ENCODE measurements at places on chromosomes 5 and 9. TPM values are rescaled to one million over a fixed set of nuclear protein-coding genes. Genes with fewer than 3 reads are reported as not detected.

Gene WNT8A
- total RNA-seq = not detected

- no peak for DNase-seq
Measured at GRCh38 chr5:50963971-50964745, 297.7 kb downstream of the PARP8 start.

Gene OR1J2
- total RNA-seq = not detected

DNA sequence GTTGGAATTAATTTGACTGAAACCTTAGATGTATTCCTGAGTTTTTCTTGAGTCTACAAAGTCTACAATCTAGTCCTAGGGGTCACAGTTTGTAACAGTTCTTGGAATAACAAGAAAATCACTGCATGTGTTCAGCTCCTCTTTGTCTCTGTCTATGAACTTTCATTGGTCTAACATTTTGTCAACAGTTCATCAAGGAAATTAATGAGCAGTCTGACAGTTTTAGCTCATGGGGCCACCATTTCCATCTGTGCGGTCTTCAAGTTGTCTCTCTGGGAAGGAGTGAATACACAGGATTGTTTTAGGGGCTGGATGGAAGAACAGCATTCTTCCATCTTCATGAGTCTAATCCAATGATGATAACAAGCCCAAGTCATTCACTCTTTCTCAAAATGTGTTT lies 276.4 kb downstream of the TMEM167A start:
- DNase-seq = no peak

GRCh38 chr5:177482359-177482795 lies 8.9 kb upstream of the DBN1 start:
- DNase-seq = no peak

Gene EDIL3
- total RNA-seq = 0.20 TPM

- peak; percentile 66 for DNase-seq
Measured at GRCh38 chr9:136848393-136849037, 694 bp upstream of the PHPT1 start.

Gene PRDM9
- total RNA-seq = 0.08 TPM

Gene TEX48
- total RNA-seq = not detected

- no peak for DNase-seq
Measured at GRCh38 chr9:132947756-132948155, 3.3 kb upstream of the TSC1 start.

DNA sequence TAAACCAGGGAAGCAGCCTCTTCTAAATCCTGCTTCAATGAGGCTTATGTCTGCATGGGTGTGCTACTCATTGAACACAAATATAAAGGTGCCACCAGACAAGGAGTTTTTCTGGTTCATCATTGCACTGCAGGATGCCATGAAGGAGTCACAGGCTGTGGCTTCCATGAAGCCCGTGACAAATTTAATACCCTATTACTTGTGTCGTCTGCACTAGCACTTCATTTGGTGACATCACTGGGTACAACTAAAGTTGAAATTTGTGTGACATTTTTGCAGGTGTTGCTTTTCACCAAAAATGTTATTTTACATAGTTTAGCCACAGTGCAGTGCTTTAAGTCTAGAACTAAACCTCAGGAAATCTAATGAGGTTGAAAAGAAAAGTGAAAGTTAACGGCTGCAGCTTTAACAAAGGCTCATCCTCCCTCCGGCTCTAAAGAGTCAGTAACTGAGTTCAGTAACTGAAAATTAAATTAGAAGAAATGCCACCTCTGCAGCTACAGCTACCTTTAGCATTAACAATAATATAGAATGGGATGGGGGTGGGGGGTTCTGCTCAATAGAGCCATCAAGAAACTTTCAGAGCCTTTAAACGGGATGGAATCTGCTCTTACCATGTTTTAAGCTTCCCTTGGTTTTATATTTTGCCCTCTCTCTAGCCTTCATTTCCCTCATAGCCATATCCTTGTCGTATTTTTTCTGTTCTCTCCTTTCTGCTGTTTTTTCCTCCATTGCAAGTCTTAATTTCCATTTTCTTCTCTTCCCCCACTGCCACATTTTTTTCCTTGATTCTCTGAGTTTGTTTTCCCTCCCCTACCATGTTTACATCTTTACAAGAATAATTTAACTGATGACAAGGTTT lies 233.8 kb upstream of the TMEM161B start:
- no peak for DNase-seq

Gene GPX3
- total RNA-seq = 199 TPM

DNA sequence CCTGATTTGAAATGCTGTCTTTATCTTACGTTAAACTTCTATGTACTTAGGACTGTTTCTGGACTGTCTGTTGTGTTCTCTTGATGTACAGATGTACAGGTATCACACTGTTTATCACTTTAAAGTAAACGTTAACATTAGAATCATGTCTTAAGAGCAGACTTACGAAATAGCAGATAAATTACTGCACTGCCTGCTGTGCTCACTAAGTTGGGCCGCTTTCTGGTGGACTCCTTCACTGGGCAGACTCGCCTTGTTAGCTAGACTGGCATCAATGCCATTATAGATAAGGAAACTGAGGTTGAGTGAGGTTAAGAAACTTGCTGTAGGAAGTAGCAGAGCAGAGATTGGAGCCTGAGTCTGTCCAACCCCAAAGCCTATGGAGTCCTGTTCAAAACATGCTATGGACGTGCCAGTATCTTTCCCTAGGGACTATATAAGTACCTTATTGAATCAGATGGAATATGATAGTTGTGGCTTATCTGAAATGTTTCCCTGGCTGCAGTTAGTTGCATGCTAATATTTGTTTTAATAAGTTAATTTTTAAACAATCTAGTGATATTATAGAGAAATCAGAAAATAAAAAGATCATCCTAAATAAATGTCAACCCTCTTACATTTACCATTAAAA lies 16.9 kb downstream of the ZNF618 start:
- peak; percentile 45 for DNase-seq

DNA sequence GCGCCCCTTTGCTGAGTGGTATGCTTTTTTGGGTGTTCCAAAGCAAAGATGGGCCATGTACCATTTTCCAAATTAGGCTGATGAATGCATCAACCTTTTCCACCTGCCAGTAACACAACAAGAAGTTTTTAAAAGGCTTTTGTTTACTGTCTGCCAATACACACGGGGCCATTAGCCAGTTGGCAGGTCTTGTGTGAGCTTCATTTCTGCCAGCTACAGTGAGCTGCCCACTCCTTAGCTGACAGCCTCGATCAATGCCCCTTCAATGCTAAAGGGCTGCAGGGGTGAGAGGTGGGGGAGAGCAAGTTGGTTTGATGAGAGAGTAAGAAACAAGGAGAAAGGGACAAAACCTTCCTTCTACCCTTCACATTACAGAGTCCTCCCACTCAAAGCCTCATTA lies 128.7 kb downstream of the C5orf15 start:
- DNase-seq = no peak

DNA sequence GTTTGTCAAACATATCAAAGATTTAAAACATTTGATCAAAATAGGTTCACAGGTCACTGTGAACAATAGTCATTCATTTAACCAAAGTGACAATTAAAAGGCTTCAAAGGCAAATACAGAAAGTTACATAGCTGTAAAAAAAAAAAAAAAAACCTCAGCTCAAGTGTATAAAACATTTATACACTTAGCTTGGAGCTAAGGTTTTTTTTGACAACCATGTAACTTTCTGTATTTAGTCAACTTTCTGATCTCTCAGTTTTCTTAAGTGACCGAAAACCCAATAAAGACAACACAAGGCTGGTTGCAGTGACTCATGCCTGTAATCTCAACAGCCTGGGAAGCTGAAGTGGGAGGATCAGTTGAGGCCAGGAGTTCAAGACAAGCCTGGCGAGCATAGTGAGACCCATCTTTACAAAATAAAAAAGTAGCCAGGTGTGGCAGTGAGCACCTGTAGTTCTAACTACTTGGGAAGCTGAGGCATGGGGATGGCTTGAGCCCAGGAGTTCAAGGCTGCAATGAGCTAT lies 16.4 kb upstream of the UBTD2 start:
- DNase-seq = no peak

GRCh38 chr9:91001146-91001611 lies 199.6 kb downstream of the SYK start:
- peak; percentile 58 for DNase-seq

- DNase-seq = no peak
Measured at GRCh38 chr5:7837403-7837802, 13.5 kb downstream of the CFAP90 start.

Gene BTNL8
- total RNA-seq = 0.45 TPM

- DNase-seq = no peak
Measured at GRCh38 chr5:67771221-67771620, 444.3 kb upstream of the PIK3R1 start.

- DNase-seq = no peak
Measured at GRCh38 chr5:119583684-119584083, 45.7 kb upstream of the FAM170A start.

DNA sequence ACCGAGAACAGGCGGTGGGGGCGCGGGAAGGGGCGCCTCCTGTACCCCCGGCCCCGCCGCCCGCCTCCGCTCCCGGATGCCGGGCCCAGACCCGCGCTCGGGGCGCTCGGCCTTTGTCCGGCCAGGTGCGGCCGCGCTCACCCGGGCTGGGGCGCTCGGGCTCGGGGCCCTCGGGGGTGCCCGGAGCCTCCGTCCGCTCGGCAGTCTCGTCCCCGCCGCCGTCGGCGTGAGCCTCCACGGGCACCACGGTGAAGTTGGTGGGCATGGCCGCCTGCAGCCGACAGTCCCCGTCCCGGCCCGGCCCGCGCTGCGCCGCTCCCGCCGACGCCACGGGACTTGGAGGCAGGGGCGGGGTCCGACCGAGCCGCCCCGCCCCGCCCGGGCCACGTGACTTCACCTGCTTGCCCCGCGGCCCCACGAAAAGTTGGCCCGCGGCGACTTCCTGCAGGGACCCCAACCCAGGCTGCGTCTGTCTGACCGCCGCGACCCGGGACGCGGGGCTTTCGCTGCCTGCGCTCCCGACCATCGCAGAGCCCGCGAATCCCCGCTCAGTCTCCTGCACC lies at the start of gene SLC12A7:
Gene SLC12A7, minus strand, starts transcription at position 337 of the 563 bp plus-strand sequence. Its CDS starts 72 bp downstream, at position 265.
- peak; percentile 83 for DNase-seq

Gene SAXO1
- not detected for total RNA-seq

- DNase-seq = no peak
Measured at GRCh38 chr5:14971873-14972272, 100.3 kb upstream of the ANKH start.

Gene CKMT2
- total RNA-seq = 0.78 TPM

Gene COL27A1
- 51.0 TPM for total RNA-seq

- DNase-seq = peak; percentile 28
Measured at GRCh38 chr5:176743136-176743861, 67.1 kb upstream of the UNC5A start.

Gene AQP7
- total RNA-seq = 30.7 TPM

DNA sequence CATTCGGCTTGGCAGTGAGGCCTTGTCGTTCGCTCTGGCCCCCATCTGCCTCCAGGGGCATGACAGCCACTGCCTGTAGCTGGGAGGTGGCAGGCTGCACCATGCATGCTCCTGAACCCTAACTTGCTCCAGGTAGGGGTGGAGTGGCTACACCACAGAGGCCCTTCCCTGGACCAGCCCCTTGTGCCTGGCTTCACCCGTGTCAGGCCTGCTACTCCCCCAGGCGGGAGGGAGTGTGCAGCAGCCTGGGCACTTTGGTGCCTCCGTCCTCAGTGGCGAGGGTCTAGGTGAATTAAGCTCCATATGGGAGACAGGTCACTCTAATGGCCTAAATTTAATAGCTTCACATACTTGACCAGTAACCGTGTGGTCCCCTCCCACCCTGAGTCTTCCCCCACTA lies 59.4 kb upstream of the LMX1B start:
- DNase-seq = no peak

DNA sequence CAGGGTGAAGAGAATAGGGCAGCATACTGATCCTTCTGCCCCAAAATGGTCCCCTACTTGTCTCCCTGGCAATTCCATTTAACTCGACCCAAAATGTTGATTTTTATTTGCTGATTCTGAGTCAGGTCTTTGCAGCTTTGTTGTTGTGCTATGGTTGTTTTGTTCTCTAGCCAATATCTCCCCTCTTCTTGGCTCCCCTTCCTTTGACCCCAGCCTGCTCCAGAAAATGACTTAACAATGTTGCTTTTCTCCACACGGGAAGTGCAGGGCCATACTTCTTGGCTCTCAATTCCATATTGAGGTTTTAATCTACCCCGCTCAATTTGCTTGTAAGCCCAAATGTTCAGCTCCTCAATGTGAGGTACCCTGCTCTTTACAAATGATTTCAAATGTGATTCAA lies 330.0 kb downstream of the RASEF start:
- DNase-seq = no peak

GRCh38 chr5:43564289-43564850 lies 7.5 kb upstream of the PAIP1 start:
- DNase-seq = no peak

DNA sequence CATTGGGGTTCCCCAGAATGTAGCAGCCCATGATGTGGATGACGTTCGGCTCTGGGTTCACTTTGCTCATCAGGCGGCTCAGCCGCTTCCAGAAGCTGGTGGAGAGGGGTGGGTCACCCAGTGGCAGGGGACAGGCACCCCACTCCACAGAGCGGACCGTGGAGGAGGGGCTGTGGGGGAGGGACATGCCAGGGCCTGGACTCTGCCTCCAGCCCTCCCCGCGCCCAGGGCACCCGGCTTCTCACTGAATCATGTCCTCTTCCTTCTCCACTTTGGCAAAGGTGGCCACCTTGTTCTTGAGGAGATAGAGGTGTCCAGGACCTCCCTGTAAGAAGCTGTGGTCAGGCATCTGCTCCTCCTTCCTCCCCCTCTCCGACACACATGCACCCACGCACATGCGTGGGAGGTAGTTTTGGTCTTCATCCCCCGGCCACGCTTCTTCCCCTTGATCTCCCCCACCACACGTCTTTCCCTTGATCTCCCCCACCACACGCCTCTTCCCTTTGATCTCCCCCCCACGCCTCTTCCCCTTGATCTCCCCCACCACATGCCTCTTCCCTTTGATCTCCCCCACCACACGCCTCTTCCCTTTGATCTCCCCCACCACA lies 8.9 kb upstream of the ENTPD8 start:
- no peak for DNase-seq

Gene ATP6V0E1
- 110 TPM for total RNA-seq

Gene NR2F1
- 10.2 TPM for total RNA-seq

Gene EFNA5
- total RNA-seq = 0.60 TPM

All from left lobe of liver (tissue), 2 donors.